CD4-positive, alpha-beta memory T cell (primary cell): ENCODE measurements at places on chromosomes 11 and 22. TPM values are rescaled to one million over a fixed set of nuclear protein-coding genes. Genes with fewer than 3 reads are reported as not detected.

MRGPRX3 gene
- not detected for total RNA-seq

GRCh38 chr22:46511151-46512038 is 26.0 kb downstream of the CELSR1 start:
- DNase-seq = no peak

DNA sequence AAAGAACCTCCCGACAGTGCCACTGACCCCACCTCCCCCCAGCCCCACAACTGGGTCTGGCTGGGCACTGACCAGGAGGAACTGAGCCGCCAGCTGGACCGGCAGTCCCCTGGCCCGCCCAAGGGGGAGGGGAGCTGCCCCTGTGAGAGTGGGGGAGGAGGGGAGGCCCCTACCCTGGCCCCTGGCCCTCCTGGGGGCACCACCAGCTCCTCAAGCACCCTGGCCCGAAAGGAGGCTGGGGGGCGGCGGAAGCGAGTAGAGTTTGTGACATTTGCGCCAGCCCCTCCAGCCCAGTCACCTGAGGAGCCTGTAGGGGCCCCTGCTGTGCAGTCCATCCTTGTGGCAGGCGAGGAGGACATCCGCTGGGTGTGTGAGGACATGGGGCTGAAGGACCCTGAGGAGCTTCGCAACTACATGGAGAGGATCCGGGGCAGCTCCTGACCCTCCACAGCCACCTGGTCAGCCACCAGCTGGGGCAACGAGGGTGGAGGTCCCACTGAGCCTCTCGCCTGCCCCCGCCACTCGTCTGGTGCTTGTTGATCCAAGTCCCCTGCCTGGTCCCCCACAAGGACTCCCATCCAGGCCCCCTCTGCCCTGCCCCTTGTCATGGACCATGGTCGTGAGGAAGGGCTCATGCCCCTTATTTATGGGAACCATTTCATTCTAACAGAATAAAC is 12.3 kb downstream of the TMEM132A start:
- DNase-seq = no peak

PRG2 gene
- total RNA-seq = 0.25 TPM

SLC22A25 gene
- not detected for total RNA-seq

- DNase-seq = no peak
These were observed 13.9 kb downstream of the STX3 start for GRCh38 chr11:59769111-59769510.

GRCh38 chr11:8605971-8606563 is 12.0 kb upstream of the STK33 start:
- no peak for DNase-seq

CARD16 gene
- 56.1 TPM for total RNA-seq

OR2AG1 gene
- not detected for total RNA-seq

DNA sequence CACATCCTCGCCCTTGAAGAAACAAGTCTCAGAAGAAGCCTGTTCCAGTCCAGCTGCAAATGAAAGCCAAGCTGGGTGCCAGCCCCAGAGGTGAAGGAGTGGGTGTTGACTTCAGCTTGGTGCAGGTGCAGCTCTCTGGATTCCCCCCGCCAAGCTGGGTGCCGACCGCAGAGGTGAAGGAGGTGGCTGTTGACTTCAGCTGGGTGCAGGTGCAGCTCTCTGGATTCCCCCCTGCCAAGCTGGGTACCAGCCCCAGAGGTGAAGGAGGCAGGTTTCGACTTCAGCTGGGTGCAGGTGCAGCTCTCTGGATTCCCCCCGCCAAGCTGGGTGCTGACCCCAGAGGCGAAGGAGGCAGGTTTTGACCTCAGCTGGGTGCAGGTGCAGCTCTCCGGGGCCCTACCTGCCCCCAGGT is 1234.0 kb downstream of the TBC1D22A start:
- no peak for DNase-seq

- DNase-seq = no peak
These were observed 4.2 kb upstream of the FAM118A start for GRCh38 chr22:45305456-45306075.

DNA sequence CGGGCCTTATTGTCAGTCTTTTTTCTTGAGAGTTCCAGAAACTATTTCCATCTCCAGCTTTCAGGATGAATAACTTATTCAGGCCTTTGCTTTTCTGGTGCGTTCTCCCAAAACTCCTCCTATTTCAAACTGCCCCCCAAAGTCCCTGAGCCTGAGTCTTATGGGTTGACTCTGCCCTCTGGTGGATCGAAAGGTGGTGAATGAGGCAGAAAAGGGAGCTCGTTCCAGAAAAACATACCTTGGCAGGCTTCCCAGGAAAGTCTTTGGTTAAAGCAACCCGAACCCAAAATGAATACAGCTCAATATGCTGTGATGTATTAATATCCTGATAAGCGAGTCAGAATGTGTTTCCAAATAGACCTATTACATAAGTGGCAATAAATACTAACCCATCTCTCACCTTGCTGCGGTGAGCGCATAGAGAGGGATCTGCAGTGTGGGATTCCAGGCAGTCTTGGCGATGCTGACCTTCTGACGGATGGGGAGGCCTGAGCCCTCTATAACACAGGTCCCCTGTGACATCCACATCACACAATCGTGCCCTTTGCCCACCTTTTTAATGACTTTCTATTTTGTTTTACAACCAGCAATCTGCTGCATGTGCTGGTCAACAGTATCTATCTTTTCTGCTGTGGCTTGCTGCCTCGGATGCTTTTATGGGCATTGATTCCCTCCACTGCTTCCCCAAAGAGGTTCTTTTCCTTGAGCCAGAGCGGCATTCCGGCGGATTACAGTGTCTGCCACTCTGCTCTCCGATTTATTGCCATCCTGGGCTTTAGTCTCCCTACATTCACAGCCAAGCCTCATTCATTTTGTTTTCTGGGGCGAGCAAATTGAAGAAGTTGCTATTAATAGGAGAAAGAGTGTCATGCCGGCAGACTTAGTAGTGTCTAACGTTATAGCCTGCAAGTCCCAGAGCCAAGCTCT is 756.8 kb downstream of the NTM start:
- DNase-seq = no peak

OR1S2 gene
- total RNA-seq = not detected

DNA sequence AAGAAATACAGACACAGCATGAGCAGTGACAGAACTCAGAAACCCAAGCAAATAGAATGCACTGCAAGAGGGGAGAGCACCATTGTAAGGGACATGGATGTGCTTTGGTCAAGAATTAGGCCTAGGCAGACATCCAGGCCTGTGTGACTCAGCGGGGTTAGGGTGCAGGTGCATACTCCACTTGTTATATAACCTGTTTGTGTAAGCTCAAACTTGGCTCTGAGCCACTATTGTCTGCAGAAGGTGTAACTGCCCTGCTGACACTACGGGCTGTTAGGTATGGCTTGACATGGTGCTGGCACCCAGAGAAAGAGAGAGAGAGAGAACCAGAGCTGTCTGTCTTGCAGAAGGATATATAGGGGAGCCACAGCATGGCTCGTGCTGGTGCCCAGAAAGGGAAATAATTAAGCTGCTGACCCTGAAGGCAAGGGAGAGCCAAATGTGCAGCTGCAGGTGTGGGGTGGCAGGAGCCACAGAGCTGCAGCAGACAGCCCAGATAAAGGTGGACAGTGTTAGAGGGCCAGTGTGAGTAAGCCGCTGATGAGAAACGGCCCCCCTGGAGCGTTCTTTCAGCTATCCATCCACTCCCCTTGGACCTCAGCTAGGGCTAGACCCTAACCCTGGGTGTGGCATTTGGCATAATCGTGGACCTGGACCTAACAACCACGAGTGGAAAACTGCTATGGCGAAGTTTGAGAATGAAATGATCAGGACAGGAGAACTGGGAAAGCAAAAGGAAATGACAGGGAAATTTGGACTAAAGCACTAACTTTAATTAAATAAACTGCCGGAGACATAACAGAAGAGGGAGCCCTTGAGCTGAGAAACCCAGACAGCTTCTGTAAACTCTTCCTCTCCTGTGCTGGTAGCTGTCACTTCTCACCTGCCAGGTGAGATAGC is 253.0 kb upstream of the CCDC179 start:
- no peak for DNase-seq

DNA sequence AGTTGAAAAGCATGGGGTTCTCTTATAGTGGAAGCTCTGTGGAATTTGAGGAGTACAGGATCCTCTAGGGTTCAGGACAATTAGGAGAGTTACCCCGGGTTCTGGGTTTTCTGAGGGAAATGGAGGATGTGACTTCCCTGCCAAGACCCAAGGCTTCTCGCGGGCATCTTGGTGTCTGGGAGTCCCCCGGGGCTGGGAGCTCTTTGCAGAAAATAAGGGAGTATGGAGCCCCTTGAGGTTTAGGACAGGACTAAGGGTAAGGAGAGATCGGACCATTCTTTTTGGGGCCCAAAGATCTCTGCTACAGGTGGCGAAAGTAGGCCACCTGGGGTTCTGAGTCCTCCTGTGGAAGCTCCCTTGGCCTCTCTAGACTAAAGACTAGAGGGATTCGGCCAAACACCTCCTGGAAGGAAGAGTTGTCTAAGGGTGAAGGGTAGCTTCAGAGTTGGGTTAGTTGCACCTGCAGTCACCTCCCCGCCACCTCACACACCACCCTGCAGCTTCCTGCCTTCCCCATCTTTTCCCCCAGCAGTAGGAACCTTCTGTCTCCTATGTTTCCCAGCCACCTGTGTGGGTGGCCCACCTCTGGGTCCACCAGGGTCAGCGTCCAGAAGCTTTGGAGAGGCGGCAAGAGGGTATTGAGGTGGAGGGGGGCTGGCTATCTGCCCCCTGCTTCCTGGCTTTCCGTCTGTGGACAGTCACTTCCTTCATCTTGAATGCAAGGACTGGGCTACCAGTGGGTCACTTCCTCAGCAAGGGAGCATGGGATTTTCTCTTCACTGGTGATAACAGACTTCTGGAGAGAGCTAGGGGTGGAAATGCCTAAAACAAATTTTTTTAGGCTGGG is 908 bp downstream of the LIMK2 start:
- DNase-seq = no peak

GRCh38 chr22:37333724-37334460 is 51.6 kb downstream of the CYTH4 start:
- no peak for DNase-seq
